ENCODE measurements at places on chromosomes 2 and 18.

- no peak for DNase-seq
These were observed 65.4 kb downstream of the FAM168B start for GRCh38 chr2:131027566-131028528.

GRCh38 chr18:80157708-80158343 is 48.8 kb downstream of the ADNP2 start:
- DNase-seq, result no peak

- DNase-seq, result no peak
These were observed 27.2 kb downstream of the TNS1 start for GRCh38 chr2:217975626-217976025.

DNA sequence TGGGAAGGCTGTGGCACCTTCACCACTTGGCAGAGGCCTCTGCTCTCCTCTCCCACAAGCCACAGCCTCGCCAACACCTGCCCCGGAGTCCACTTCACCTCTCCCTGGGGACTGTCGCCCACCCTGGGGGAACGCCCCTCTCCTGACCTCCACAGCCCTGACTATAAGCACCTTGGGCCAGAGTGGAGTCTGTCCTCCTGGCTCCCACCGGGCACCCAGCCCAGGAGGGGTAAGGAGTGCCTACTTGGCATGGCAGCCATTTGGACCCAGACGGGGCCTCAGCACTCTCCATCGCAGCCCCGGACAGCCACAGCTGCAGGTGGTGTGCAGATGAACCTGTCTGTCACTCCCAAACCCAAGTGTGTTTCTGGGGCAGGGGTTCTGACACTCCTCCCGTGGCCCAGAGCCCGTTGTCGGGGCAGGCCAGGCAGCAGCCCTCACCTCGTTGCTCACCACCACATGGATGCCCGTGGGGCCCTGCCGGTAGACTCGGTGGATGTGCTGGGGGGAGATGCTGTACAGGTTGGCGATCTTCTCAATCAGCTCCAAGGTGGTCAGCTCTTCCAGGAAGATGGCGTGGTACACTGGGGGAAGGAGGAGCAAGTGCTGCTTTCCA is 53.5 kb downstream of the TFCP2L1 start:
- DNase-seq, result no peak

- no peak for DNase-seq
These were observed 170.5 kb downstream of the TGIF1 start for GRCh38 chr18:3620146-3621119.
